CD4-positive, alpha-beta T cell treated with Interleukin-4 for 4 hours (primary cell): ENCODE measurements at places on chromosomes 7 and 10.
A peak's percentile ranks its signal among the peaks of the same experiment; 100 is the strongest.

DNA sequence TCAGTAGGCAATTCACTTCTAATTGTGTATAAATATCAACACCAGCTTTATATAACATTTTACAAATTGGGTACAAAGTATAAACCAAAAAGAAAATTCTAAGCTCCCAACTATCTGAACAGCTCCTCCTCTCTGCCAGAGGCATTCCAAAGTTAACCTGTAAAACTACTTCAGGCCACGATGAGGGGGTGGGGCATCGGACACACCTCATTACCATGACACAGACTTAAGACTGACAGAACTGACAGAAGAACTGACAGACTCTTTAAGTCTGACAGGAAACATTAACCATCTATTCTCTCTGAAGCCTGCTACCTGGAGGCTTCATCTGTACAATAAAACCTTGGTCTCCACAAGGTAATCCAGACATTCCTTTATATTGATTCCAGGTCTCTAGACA is 12.3 kb downstream of the ESYT2 start:
- DNase-seq, result peak; percentile 40

DNA sequence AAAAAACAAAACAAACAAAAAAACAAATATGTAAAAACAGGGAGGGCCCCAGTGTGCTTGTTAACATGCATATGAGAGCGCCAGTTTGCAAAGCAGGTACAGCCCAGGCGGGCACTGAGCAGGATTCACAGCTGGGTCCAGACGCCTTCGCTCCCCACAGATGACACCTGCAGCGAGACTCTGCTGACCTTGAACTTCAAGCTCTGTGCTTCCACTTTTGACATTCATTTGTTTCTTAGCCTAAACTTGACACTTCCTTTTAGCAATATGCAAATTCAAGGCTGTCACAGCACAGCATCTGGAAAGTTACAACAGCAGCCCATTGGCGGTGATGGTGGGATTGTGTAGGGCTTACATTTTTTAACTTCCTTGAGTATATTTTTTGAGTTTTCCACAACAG is 88.8 kb upstream of the TNS3 start:
- no peak for DNase-seq

DNA sequence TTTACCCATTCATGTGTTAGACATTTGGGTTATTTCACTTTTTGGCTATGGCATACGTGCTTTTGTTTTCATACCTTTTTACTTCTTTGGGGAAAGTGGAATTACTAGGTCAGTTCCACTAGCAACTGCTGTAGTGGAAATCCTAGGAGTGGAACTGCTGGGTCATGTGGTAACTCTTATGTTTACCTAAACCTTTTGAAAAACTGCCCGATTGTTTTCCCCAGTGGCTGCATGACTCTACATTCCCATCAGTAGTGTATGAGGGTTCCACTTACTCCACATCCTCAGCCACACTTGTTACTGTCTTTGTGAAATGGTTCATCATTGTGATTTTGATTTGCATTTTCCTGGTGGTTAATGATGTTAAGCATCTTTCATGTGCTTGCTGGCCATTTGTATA is 82.3 kb downstream of the TAX1BP1 start:
- DNase-seq, result no peak

- DNase-seq, result no peak
Measured at GRCh38 chr7:99625961-99626360, 9.2 kb downstream of the ZSCAN25 start.

DNA sequence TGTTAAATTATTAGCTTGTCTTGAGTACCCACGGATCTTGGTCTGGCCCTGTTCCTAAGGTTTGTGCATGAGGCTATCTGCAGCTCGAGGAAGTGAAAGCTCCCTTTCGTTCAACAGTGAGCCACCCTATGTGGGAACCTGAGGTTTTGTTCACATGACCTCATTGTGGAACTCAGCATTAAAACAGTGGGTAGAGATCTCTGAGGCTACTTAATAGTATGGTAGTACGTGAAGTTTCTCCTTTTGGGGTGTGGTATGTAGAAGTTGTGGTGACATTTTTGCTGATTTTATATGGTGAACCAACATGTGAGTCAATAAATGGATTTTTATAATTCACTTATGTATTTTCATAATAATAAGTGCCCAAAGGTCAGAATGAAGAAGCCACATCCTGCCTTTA is 252.7 kb upstream of the FERD3L start:
- no peak for DNase-seq

- no peak for DNase-seq
Measured at GRCh38 chr7:4762121-4763055, 13.0 kb upstream of the AP5Z1 start.

- no peak for DNase-seq
Measured at GRCh38 chr10:14949291-14949690, 4.6 kb downstream of the DCLRE1C start.

DNA sequence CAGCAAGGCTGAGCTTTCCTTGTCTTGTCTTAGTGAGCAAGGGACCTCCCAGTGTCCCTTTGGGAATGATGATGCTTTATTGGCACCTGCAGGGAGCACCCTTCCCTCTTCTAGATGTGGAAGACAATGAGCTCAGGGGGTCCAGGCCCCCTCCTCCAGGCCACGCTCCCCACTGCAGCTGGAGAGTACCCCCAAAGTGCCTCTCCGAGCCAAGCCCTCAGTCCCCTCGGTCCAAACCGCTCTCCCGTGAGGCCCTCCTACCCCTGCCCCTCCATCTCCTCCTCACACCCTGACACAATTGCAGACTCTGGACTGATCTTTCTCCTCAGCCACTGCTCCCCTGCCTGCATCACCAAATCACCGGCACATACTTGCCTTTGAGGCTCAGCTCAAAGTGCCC is 16.7 kb downstream of the RBP3 start:
- no peak for DNase-seq

DNA sequence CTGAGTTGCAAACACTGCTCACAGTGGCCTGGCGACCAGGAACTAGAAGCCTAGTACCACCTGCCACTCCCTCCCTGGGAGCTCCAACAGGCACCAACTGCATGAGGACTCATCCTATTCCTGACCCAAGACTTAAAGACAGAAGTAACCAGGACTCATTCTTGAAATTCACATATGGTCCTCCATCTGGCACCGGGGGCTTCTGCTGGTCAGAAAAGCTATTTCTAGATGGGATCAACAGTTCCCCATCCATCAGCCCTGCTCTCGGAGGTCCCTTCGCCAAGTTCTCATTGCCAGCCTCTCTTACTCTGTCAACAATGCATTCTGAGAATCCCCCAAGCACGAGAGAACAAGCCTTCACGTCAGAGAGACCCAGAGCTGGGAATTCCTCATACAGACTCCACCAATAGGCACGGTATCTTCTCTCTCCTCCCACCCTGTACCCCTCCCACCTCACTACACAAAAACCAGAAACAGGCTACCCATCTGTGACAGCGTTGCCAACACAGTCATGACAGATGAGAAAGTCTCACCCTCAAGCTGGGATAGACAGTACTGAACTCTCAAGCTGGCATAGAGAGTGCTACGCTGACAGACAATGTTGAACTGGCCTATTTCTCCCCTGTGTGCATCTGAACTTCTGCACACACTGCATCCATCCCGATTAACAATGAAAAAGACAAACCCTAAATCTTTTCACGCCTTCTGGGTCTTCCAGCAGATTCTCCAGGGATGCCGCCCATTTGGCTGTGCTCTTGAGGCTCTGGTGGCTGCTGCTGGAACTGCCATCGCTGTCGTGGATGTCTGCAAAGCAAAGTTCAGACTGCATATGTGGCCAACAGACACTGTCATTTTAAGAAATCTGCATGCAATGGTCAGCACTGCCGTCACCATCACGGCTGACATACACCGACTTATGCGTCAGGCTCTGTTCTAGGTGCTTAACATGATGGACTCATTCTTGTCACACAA is 15.6 kb downstream of the RGS10 start:
- DNase-seq, result no peak

GRCh38 chr7:72334066-72334465 is 78.1 kb downstream of the CALN1 start:
- no peak for DNase-seq

GRCh38 chr10:79246209-79246581 is 101.1 kb upstream of the PPIF start:
- DNase-seq, result no peak

DNA sequence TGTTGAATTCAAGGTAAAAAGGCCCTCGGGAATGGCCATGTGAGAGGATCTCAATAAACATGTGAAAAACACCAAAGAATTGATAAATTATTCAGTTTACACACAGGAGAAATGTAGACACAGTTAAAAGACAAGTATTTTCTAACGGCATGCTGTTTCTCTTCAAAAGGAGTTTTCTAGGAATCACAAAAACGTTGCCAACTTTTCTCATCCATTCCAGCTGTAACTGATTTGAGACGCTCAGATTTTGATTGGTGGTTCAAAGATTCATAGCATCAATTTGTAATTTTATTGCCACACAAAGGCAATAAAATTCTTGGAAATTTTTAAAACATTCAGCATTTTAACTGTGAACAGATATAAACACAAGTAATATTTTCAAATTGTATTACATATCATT is 384.9 kb upstream of the PFKP start:
- DNase-seq, result no peak

- no peak for DNase-seq
Measured at GRCh38 chr7:13945670-13946069, 43.8 kb downstream of the ETV1 start.

DNA sequence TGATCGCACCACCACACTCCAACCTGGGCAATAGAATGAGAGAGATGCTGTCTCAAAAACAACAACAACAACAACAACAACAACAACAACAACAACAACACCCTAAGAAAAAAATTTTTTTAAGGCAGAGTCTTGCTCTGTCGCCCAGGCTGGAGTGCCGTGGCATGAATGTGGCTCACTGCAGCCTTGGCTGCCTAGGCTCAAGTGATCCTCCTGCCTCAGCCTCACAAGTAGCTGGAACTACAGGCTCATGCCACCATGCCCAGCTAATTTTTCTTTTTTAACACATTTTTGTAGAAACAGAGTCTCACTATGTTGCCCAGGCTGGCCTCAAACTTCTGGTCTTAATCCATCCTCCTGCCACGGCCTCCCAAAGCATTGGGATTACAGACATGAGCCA is 18.6 kb downstream of the ALDH18A1 start:
- no peak for DNase-seq

DNA sequence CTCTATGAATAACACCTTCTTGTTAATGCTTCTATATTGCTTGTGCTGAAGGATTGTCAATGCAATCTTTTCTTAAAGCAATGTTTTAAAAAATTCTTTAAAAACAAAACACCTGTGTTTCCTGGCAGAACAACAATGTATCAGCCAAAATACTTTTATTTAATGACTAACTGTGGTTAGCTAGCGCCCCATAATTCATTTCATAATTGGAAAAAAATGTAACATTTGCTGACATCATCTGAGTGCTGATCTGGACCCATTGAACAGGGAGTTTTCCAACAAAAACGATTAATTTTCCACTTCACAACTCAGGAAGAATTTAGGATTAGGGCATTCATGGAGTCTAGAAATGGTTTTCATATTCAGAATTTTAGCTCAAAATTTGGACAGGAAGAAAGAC is 137.6 kb upstream of the CDK6 start:
- DNase-seq, result no peak

- no peak for DNase-seq
Measured at GRCh38 chr7:23109470-23109869, 3.9 kb downstream of the KLHL7 start.

- DNase-seq, result peak; percentile 17
Measured at GRCh38 chr7:98802088-98802780, 67.6 kb downstream of the TMEM130 start.

DNA sequence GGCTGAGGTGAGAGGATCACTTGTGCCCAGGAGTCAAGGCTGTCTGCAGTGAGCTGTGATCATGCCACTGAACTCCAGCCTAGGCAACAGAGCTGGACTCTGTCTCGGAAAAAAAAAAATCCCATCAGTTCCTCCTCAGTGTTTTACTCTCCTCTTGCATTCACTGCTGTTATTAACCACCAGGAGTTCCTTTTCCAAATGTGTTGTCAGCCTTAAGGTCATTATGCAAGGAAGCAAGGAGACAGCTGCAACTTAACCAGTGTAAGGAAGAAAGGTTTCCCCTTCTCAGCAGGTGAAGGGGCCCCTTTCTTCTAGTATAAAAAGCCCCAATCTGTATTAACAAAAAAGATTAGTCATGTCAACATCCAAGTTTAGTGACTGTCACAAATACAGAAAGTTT is 86.6 kb upstream of the LEP start:
- no peak for DNase-seq

- no peak for DNase-seq
Measured at GRCh38 chr7:47950714-47951113, 2.4 kb upstream of the PKD1L1 start.

DNA sequence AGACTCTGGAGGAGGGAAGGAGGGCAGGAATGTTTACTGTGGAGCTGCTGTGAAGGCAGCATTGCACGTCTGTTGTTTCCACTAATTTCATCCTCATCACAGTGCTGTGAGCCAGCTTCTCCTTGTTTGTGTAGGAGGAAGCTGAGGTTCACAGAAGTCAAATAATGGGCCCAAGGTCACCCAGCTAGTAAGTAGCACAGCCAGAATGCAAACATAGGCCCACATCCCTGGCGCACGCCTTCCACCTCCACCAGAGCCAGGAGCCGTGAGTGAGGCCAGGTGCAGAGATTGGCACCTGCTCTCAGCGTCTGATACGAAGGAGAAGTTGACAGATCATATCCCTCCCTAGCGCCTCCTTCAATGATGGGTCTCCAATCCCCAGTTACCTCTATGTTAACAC is 93.6 kb downstream of the HTR5A start:
- no peak for DNase-seq

DNA sequence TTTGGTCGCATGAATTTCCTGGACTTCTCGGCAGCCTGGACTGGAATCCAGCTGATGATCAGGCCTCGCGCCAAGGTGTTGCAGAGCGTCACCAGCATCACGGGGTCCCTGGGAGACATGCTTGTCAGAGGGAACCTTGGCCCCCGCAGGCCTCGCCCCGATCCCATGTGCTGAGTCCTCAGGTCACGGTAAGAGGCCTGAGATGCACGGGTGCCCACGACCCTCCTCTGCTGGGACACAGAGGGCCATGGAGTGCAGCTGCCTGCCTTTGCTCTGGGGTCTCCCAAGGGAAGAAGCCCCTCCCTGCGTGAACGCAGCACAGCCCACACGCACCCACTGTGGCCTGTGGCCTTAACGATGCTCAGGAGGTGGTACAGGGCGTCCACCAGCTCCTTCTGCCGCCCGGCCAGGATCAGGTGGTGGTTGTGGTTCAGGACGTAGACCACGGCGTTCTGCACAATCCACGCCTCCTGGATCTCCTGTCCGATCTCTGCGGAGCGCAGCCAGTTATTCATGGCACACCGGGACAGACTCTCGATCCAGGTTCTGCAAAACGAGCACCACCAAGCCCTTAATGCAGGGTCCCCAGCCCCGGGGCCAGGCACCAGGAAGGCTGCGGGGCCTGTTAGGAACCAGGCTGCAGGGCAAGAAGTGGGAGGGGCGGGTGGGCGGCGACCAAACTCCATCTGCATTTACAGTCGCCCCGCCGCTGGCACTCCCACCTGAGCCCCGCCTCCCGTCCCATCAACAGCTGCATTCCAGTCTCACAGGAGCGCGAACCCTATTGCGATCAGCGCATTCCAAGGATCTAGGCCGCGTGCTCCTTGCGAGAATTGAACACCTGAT is 29.4 kb downstream of the CFAP46 start:
- DNase-seq, result no peak

- DNase-seq, result no peak
Measured at GRCh38 chr10:97509120-97509680, 10.5 kb downstream of the UBTD1 start.

GRCh38 chr7:157003756-157004520 is 6.5 kb downstream of the MNX1 start:
- DNase-seq, result no peak
